Osteocyte (in vitro differentiated cells): ENCODE measurements at places on chromosomes 2 and 18. TPM values are rescaled to one million over a fixed set of nuclear protein-coding genes. Genes with fewer than 3 reads are reported as not detected.

The TMEM237 gene
- 37.9 and 38.6 TPM in 2 replicates for total RNA-seq

The STPG4 gene
- total RNA-seq: 0.37 and 0.56 TPM in 2 replicates

The STARD6 gene
- not detected in 2 replicates for total RNA-seq

The FBXO36 gene
- total RNA-seq: 3.7 and 4.8 TPM in 2 replicates

The CXCR1 gene
- not detected in 2 replicates for total RNA-seq

The LONRF2 gene
- 0.26 and 0.32 TPM in 2 replicates for total RNA-seq

DNA sequence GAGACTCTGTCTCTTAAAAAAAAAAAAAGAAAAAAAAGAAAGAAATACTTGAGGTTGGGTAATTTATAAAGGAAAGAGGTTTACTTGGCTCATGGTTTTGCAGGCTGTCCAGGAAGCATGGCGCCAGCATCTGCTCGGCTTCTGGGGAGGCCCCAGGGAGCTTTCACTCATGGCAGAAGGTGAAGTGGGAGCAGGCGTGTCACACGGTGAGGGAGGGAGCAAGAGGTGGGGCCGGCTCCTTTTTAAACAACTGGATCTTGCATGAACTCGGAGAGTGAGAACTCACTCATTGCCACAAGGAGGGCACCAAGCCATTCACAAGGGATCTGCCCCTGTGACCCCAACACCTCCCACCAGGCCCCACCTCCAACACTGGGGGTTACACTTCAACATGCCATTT lies 30.6 kb downstream of the CYP26B1 start:
- no peak for DNase-seq

GRCh38 chr2:64226611-64227010 lies 82.4 kb upstream of the PELI1 start:
- no peak for DNase-seq

DNA sequence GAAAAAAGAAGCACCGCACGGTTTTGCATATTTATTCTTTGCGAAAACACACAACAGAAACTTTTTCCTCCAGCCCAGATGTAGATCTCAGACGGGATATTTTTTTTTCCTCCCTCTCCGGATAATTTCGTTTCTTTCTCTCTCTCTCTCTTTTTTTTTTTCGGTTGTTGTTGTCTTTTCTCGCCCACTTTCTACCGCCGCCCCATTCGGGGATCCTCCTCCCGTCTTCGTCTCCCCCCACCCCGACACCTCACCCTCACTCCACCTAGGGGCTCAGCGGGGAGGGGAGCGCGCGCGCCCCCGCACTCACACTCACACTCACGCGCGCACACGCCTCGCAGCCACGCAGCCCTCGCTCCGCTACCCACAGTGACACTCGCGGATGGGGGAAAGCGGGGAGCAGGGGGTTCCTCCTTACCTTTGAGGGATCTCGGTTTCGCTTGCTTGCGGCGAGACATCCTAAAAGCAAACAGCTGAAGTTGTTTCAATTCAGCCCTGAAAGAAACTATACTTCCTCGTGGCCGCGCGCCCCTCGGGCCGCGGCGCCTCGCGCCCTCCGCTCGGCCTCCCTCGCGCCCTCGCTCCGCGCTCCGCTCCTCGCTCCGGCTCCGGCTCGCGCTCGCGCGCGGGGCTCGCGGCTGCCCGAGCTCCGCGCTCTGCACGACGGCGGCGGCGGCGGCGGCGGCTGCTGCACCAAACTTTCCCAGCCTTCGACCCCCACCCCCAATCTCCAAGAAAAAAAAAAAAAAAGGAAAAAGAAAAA lies 1.3 kb downstream of the ZNF521 start:
- peak; percentile 87 for DNase-seq

DNA sequence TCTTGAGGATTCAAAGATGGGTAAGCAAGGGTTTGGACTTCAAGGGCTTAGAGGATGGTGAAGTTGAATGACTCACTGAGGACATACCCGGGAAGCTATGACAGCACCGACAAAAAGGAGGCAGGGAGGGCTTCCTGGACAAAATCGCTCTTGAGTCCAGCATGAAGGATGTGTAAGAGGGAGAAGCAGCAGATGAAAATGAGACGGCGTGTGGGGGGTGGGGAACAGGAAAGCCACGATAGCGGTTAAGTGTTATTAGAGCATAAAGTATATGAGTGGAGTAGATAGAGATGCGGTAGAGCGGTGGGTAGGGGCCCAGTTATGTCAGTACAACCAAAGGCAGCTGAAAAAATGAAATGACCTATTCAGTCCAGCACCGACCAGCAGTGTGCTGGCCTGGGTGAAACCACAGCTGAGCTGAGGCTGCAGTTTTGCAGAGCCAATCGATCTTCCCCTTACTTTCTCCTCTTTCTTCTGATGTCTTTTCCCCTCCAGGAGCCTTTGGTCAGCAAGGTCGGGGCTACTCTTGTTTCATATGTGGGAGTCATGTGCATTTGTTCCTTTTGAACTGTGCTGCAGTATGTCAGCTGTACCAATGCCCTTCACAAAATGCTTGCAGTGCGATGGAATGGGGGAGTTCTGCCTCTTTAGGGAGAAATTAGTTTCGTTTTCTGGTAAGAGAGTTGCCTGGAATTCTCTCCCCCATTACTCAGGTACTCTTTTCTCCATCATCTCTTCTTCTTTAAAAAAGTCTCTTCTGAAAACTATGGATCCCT lies 2.0 kb upstream of the THUMPD2 start:
- no peak for DNase-seq

DNA sequence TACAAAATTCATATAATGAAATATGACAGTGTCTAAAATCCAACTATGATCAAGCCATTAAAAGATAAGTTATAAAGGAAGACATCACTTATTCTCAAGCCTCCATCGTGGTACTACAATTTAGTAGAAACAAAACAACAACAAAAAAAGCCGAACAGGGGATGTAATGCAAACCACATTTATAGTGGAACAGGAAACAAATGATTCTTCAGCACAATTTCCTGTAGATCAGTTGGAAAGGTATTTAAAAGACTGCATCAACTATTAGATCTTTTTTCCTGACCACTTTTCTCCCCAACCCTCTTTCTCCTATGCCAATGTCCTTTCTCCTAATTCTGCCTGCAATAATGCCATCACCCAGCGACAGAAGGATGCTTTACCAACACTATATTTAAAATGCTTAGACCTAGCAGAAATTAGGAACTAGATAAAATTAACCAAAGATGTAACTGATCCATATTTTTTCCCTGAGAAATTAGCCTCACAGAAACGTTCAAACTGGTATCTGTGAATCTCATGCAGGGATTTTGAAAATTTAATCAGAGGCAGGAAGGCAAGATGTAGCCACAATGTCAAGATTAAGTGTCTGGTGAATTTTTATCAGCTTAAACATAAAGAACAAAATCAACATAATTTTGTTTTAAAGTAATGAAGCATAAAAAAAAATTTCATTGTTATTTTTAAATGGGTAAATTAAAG lies 271.4 kb downstream of the TCF4 start:
- DNase-seq: no peak

- DNase-seq: no peak
Measured at GRCh38 chr2:36693825-36694224, 2.7 kb upstream of the VIT start.

- DNase-seq: no peak
Measured at GRCh38 chr2:43265001-43265400, 38.6 kb upstream of the ZFP36L2 start.

DNA sequence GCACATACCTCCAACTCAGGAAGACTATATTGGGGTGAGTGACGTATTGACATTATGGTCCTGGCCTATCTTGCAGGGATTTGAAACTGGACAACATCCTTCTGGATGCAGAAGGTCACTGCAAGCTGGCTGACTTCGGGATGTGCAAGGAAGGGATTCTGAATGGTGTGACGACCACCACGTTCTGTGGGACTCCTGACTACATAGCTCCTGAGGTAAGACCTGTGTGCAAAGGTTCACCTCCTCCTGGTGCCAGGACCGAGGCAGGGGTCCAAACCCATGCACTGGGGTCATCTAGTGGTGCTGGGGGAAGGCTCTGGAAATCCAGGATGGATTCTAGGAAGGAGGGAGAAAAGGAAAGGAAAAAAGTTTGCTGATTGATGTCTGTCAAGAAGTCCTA lies 152.2 kb upstream of the EPAS1 start:
- DNase-seq: no peak

- no peak for DNase-seq
Measured at GRCh38 chr2:54020793-54021414, 50.1 kb upstream of the PSME4 start.

GRCh38 chr2:47779426-47779790 lies 3.5 kb upstream of the MSH6 start:
- no peak for DNase-seq

DNA sequence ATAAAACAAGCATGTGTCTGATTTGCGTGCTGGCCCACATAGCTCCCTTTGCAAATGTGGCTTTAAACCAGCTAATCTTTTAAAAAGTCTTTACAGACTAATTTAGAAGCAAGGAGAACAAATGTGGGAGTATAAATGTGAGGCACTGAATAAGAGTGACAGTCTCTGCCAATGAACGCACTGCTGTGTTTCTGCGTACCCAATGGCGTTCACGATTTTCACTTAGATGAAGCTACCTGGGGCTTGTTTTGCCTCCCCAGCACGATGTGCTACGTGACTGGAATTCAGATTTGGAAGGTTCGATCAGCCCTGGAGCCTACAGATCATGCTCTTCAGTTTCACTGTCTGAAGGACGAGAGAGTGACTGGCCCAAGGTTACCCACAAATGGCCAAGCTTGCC lies 10.8 kb upstream of the CRACDL start:
- no peak for DNase-seq

DNA sequence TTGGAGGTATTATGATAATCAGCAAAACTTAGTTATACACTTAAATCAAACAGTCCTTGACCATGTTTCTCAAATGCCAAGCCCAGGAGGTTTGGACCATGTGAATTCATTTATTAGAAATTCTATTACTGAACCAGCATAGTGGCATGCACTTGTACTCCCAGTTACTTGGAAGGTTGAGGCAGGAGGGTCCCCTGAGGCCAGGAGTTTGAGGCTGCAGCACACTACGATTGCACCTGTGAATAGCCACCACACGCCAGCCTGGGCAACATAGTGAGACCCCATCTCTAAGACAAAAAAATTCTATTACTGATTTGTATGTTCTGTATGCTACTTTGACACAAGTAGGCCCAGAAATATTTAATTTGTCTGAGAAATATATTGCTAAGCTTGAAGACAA lies 43.6 kb upstream of the FZD7 start:
- no peak for DNase-seq

DNA sequence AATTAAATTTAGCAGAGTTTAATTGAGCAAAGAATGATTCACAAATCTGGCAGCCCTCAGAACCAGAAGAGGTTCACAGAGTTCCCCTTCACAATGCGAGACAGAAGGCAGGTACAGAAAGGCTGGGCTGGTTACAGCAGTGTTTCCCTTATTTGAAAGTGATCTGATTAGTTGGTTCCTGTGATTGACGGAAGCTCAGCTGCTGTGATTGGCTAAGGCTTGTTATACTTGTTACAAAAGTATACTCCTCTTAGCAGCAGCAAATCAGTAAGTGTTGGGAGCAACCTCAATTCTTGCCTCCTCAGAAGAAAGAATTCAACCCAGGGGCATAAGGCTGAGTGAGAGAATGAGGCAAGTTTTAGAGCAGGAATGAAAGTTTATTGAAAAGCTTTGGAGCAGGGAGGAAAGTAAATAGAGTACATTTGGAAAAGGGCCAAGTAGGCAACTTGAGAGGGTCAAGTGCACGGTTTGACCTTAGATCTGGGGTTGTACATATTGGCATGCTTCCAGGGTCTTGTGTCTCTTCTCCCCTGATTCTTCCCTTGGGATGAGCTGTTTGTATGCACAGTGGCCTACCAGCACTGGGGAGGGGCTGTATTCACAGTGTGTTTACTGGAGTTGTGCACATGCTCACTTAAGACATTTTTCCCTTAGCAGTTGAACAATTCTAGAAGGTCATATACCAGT lies 431.8 kb upstream of the RAB12 start:
- DNase-seq: no peak

- DNase-seq: no peak
Measured at GRCh38 chr2:75518638-75519465, 41.9 kb downstream of the EVA1A start.

GRCh38 chr2:96957244-96957643 lies 29.1 kb downstream of the FAM178B start:
- no peak for DNase-seq

DNA sequence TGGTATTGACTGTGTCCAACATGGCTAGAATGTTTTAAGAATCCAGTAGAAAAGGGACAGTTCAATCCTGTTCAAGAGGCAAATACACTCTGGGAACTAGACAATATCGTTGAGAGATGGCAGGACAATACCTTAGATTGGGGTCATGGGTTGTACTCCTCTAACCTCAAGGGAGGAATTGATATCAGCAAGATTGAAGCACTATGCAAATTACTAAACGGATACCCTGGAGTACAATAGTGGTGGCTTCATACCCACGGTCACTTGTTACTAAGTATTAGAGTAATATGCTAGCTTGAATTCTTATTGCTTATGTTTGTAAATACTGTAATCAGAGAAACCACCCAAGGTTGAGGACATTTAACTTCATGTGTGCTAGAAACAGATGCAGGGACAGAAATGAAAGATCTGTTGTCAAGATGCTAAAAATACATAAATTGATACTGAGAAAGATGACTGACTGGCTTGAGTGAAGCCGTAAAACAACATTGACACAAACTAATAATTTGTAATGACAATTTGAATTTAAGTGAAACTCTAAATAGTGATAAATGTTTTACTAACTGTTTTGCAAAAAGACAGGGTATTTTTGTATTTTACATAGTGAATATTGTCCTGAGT lies 73.3 kb downstream of the KCNJ3 start:
- DNase-seq: no peak
